ENCODE measurements at places on chromosomes 1 and 21. TPM values are rescaled to one million over a fixed set of nuclear protein-coding genes. Genes with fewer than 3 reads are reported as not detected.

PCP4 gene
- total RNA-seq, result 5.5 TPM

ATAD3C gene
- 1.9 TPM for total RNA-seq

ELOA gene
- 35.8 TPM for total RNA-seq

CLCNKA gene
- total RNA-seq, result 0.15 TPM

CFAP107 gene
- not detected for total RNA-seq

CLEC20A gene
- total RNA-seq, result not detected

CYP4A22 gene
- total RNA-seq, result not detected

TEDDM1 gene
- not detected for total RNA-seq

CYP2J2 gene
- total RNA-seq, result 69.2 TPM

NPR1 gene
- total RNA-seq, result 10.5 TPM

EVA1B gene
- total RNA-seq, result 10.8 TPM

ALX3 gene
- not detected for total RNA-seq
